Skeletal muscle tissue (tissue), 5 donors: ENCODE measurements at places on chromosomes 2 and 18. TPM values are rescaled to one million over a fixed set of nuclear protein-coding genes. Genes with fewer than 3 reads are reported as not detected.

Gene GPC1
- 36.0 TPM for total RNA-seq

Gene IL36RN
- not detected for total RNA-seq

Gene CDCA7
- 9.9 TPM for total RNA-seq

Gene TM4SF20
- not detected for total RNA-seq

Gene FAM237A
- total RNA-seq, result not detected

Gene NEUROD1
- not detected for total RNA-seq

Gene POMC
- 4.2 TPM for total RNA-seq

Gene ACKR3
- 21.4 TPM for total RNA-seq

Gene CTLA4
- total RNA-seq, result not detected

Gene EGR4
- total RNA-seq, result not detected

Gene DES
- total RNA-seq, result 3,588 TPM

Gene DPYSL5
- total RNA-seq, result 3.7 TPM

Gene ERMN
- total RNA-seq, result 0.52 TPM

Gene ARID5A
- total RNA-seq, result 9.9 TPM

Gene DRC1
- total RNA-seq, result 2.1 TPM

Gene DSEL
- 15.7 TPM for total RNA-seq

Gene NEU2
- not detected for total RNA-seq

Gene FBLN7
- 9.9 TPM for total RNA-seq

Gene NPPC
- total RNA-seq, result 5.7 TPM

Gene HAAO
- 4.2 TPM for total RNA-seq

Gene MC5R
- total RNA-seq, result 1.6 TPM

Gene ZDBF2
- total RNA-seq, result 12.0 TPM

Gene SH2D6
- not detected for total RNA-seq

Gene ABCG8
- under 0.01 TPM for total RNA-seq

Gene FAM110C
- total RNA-seq, result under 0.01 TPM

Gene REG1B
- not detected for total RNA-seq

Gene GALNT13
- total RNA-seq, result under 0.01 TPM

Gene SLC4A5
- total RNA-seq, result 2.6 TPM

Gene IGFBP2
- total RNA-seq, result 99.7 TPM

Gene MYO5B
- total RNA-seq, result 0.52 TPM

Gene GALR1
- total RNA-seq, result not detected

Gene VWA3B
- not detected for total RNA-seq

Gene CNDP2
- 25.6 TPM for total RNA-seq

Gene HOXD8
- 18.8 TPM for total RNA-seq

Gene DCDC2C
- total RNA-seq, result not detected

Gene POTEJ
- total RNA-seq, result not detected

Gene TDRD15
- total RNA-seq, result not detected

Gene PMAIP1
- 13.0 TPM for total RNA-seq

Gene TFPI
- 47.0 TPM for total RNA-seq
